ENCODE measurements at places on chromosomes 7 and 10. TPM values are rescaled to one million over a fixed set of nuclear protein-coding genes. Genes with fewer than 3 reads are reported as not detected.

Gene C10orf62
- 0.20 TPM for polyA plus RNA-seq

Gene NXPH1
- not detected for polyA plus RNA-seq

DNA sequence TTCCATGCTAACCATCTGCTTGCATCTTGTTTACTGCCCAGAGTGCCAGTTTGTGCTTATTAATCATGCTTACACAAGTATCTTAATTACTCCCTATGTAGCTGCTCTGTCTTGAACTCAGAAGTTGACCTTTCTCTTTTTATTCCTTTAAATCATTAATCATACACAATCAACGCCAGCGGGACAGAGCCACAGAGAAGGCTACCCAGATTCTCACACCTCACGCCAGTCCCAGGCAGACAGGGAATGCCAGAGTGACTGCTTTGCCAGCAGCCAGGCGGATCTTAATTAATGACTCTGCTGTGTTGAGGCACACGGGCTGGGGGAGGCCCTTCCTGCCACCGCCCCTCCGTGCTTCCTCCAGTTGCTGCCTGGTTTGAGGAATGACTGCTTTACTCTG, 229.4 kb downstream of the LRMDA start:
- peak; percentile 30 for DNase-seq

- DNase-seq = peak; percentile 67
Observed at GRCh38 chr7:134444198-134444960, 14.5 kb downstream of the AKR1B1 start.

DNA sequence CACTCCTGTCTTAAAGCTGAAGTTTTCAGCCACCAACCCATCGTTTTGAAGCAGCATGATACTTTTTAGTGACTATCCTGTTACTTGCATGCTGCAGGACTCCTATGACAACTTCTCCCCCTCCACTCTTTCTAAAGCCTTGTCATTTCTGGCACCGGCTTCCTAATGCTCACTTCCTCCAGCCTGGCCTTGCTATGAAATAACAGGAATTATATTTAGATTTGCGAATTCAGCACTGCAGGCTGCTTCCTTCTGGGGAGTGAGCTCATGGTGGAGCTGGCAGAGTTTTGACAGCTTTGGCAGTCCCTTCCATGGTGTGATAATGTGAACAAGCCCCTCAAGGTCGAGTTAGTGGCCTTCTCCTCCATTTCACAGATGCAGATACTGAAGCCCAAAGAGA, 13.4 kb downstream of the BLNK start:
- DNase-seq = no peak

Measured in right cardiac atrium (tissue), 5 donors.